ENCODE measurements at places on chromosomes 7 and 10. TPM values are rescaled to one million over a fixed set of nuclear protein-coding genes. Genes with fewer than 3 reads are reported as not detected.

The SRGN gene
- 622 TPM for total RNA-seq

The EPO gene
- not detected for total RNA-seq

The VAX1 gene
- not detected for total RNA-seq

The TRIM50 gene
- total RNA-seq: not detected

The CDK1 gene
- total RNA-seq: 38.8 TPM

The RHOBTB1 gene
- 45.6 TPM for total RNA-seq

The SFTPA1 gene
- total RNA-seq: not detected

The CAV1 gene
- total RNA-seq: 1,771 TPM

The CNOT4 gene
- total RNA-seq: 6.7 TPM

The CNPY1 gene
- total RNA-seq: not detected

The ITGA8 gene
- 0.23 TPM for total RNA-seq

The VIPR2 gene
- total RNA-seq: not detected

The NANOS1 gene
- total RNA-seq: 0.09 TPM

The GNGT1 gene
- total RNA-seq: not detected

The NODAL gene
- not detected for total RNA-seq

The AKR1C8 gene
- total RNA-seq: not detected

The MMD2 gene
- total RNA-seq: not detected

The LYZL2 gene
- not detected for total RNA-seq

The CRHR2 gene
- total RNA-seq: not detected

The IGF2BP3 gene
- total RNA-seq: 13.4 TPM

The CYP2E1 gene
- total RNA-seq: 0.23 TPM

The ZNF22 gene
- total RNA-seq: 53.6 TPM

The CYP3A4 gene
- total RNA-seq: not detected

The TRIM56 gene
- total RNA-seq: 19.6 TPM

The STEAP1 gene
- total RNA-seq: 27.6 TPM

The MRLN gene
- not detected for total RNA-seq

The ACTL6B gene
- not detected for total RNA-seq

The CPA1 gene
- total RNA-seq: not detected

The AMZ1 gene
- total RNA-seq: under 0.01 TPM

The LIPK gene
- total RNA-seq: not detected

The ACBD7 gene
- 0.85 TPM for total RNA-seq

The CTAGE4 gene
- total RNA-seq: not detected

The CYP2C19 gene
- not detected for total RNA-seq

The ZWINT gene
- total RNA-seq: 28.8 TPM

The C10orf62 gene
- 0.34 TPM for total RNA-seq

The BRI3 gene
- total RNA-seq: 36.1 TPM

The CPA4 gene
- 0.74 TPM for total RNA-seq

The ASAH2 gene
- total RNA-seq: under 0.01 TPM

The ZNF365 gene
- total RNA-seq: not detected

The ZNF804B gene
- not detected for total RNA-seq

The NME8 gene
- total RNA-seq: not detected

The CTAGE6 gene
- total RNA-seq: 0.68 TPM
